ENCODE measurements at places on chromosomes 5 and 9.

DNA sequence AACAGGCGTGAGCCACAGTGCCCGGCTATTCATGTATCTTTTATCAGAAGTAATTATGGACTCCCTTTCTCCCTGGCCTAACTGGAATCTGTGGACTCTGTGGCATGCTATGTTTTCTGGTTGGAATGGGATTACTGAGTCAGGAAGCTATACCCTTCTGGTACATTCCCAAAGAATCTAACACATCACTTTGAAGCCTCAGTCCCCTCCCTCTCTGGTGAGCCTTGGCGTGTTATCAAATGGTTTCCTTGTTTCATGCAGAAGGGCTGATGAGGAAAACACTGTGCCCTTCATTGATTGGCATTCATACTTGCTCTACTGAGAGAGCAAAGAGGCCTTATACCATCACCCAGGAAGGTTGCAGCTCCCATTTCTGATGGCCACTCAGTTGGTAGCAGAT lies 22.9 kb downstream of the C5orf15 start:
- DNase-seq, result no peak

GRCh38 chr5:150636391-150637244 lies 3.8 kb upstream of the SYNPO start:
- peak; percentile 65 for DNase-seq

GRCh38 chr5:82894716-82895115 lies 182.5 kb downstream of the TMEM167A start:
- DNase-seq, result peak; percentile 5

DNA sequence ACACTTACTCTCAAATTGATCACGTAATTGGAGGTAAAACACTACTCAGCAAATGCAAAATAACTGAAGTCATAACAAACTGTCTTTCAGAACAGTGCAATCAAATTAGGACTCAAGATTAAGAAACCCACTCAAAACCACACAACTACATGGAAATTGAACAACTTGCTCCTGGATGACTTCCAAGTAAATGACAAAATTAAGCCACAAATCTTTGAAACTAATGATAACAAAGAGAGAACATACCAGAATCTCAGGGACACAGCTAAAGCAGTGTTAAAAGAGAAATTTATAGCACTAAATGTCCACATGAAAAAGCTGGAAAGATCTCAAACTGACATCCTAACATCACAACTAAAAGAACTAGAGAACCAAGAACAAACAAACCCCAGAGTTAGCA lies 540.5 kb upstream of the CDH18 start:
- DNase-seq, result peak; percentile 4

GRCh38 chr9:111914749-111915424 lies 18.3 kb downstream of the UGCG start:
- DNase-seq, result peak; percentile 61

All from choroid plexus epithelial cell (primary cell).